ENCODE measurements at places on chromosomes 7 and 10. TPM values are rescaled to one million over a fixed set of nuclear protein-coding genes. Genes with fewer than 3 reads are reported as not detected.

DNA sequence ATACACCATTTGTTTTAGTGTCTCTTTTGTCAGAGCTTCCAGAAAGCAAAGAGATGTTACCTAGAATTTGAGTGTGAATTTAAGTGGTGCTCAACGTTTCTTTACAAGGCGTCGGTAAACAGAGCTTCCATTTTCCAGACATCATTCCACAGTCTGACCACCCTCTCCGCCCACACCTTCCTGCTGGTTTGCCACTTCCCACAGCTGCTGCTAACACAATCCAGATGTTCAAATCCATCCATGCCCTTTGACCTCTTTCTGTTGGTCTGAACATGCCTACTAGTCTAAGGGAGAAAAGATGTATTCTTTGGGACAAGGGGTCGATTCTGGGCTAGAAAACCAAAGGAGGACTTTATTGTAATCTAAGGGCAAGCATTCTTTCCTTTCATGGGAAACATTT lies 86.1 kb downstream of the FAM107B start:
- DNase-seq = peak; percentile 68

DNA sequence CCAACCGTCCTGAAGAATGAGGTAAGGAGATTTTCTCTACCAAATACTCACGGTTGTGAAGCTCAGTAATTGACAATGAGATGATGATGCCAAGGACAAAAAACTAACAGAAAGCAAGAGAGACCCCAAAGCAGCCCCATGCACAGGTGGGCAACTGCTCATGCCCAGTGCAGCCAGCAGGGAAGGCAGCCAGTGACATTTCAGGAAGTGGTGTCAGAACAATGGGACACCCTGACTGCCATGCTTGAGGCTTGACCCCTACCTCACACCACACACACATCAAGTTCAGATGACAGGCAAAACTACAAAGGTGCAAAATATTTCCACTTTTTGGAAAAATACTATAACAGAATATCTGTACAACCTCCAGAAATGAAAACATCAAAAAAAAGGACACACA lies 66.9 kb downstream of the CFAP46 start:
- no peak for DNase-seq

DNA sequence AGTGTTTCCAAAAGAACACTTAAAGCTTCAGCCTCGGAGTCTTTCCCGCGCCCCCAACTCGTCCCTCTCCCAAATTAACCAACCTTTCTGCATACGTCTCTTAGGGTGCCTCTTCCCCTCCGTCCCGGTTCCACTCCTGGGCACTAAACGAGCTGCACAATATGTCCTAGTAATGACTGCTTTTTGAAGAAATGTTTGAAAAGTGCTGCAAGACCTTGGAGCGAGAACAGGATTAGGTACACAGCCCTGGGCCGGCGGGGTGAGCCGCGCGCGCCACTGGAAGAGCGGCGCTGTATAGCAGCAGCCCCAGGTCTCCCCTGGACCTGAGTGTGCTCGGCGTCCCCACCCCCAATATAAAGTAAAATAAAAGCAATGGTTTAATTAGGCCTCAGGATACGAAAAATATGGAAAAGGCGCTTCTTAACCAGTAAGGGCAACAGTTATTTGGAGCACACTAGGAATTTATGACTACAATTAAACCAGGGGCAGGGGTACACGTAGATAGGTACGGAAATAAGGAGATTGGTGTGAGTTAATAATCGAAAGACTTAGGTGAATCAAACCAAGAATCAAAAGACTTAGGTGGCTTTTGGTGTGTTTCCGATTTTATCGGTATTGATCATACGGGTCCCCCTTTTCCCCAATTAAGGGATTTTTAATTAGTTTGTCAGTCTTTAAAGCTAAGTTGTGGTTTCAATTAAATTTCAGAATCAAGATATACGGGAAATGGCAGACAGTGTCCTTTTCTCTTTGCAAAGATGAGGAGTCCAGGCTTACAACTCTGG lies 1.9 kb downstream of the TET1 start:
- DNase-seq = peak; percentile 54

- peak; percentile 97 for DNase-seq
Measured at GRCh38 chr10:101000915-101001658, 1.5 kb downstream of the LZTS2 start.

GRCh38 chr10:18137111-18137510 lies 3.1 kb upstream of the CACNB2 start:
- DNase-seq = no peak

DNA sequence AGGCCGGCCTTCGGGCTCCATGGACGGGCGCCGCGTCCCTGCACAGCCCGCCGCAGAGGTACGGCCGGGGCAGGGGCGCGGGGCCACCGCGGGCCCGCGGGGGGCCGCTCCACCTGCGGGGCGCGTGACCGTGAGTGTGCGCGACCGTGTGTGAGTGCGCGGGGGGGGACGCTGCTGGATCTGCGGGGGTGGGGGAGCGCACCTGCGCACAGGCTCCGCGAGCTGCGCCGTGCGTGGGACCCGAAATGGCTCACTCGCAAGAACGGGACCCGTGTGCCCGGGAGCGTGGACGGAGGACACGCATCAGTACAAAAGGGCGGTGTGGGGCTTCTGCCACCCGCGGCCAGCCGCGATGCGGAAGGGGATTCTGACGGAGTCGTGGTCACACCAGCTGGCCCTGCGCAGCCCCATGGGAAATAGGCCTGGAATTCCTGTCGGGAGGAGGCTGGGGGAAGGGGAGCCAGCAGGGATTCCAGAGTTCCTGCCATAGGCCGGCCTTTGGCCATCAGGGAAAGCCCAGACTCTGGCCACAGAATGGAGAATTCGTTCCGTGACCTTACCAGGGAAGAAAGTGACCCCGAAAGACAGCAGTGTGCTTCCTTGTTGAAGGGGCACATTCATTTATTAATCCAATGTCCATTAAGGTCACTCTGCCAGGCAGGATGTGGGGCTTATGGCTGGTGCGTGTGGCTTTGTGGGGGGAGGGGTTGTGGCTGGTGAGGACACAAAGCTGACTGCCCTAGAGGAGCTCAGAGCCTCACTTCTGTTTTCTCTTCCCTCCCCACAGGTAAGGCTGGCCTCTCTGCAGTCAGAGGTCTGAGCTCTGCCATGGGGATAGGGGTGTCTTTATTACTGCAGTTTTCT lies 494 bp downstream of the REPIN1 start:
- peak; percentile 64 for DNase-seq

DNA sequence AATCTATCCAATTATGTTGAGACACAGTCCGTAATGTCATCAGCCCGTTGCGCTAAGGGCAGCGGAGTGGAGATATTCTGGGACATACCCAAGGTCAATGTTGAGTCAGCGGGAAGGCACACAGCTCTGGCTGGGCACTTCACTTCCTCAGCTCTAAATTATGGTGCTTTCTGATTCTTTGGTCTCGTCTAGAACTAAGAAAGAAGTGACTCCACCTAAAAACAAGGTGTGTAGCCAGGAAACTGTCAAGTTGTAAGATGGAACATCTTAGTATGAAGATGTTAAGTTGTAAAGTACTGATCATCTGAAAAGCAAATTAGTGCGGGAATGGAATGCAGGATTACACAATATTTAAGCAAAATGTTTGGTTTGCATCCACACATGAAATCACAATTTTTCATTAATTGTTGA lies 43.1 kb downstream of the BAIAP2L1 start:
- DNase-seq = peak; percentile 88

GRCh38 chr7:156480671-156481070 lies 159.9 kb upstream of the RNF32 start:
- no peak for DNase-seq

DNA sequence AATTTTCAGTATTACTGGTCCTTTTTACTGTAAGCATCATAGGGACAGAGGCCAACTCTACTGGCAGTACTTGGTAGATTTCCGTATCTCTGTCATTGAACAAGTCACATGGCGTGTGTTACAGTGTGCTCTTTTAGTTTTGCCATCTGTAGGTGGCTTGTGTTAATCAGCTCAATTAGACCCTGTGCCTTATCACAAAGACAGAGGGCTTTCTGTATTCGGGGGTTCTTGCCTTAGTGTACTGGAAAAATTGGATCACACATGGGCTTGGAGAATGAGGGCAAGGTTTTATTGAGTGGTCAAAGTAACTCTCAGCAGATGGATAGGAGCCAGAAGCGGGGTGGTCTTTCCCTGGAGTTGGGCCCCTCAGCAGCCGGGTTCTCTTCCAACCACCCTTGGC lies 21.3 kb upstream of the LRGUK start:
- no peak for DNase-seq

GRCh38 chr10:132113206-132113605 lies 47.5 kb downstream of the JAKMIP3 start:
- no peak for DNase-seq

DNA sequence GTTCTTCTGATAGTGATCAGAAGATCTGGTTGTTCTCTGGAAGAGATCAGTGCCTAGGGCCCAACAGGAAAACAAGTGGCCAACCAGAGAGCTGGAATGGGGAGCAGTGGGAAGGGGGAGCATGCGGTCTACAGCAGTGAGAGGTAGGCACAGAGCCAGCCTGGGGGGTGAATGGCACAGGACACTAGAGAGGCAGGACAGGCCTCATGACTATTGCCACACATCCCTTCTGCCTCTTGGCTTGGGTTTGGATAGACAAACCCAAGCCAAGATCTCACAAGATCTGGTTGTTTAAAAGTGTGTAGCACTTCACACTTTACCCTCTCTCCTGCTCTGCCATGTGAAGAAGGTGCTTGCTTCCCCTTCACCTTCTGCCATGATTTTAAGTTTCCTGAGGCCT lies 224.4 kb downstream of the ARHGAP12 start:
- DNase-seq = no peak

DNA sequence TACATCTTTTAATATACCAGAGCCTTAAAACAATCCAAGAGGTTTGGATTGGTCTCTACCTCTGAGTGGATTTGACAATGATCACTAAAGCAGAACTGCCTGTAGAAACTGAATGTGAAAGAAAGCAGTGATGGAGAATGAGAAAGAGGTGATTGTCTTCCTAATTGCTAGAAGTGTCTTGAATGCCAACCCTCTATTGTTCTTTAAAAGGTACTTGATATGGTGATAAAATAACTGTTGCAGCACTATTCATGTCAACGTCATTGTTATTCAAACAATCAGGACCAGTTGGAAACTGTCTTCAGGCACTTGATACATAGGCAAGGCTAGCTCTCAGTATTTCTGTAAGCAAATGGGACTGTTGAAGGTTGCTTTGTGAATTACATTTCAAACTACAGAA lies 47.9 kb upstream of the ITPRID1 start:
- no peak for DNase-seq

GRCh38 chr7:92997152-92997551 lies 120.6 kb downstream of the SAMD9 start:
- no peak for DNase-seq

DNA sequence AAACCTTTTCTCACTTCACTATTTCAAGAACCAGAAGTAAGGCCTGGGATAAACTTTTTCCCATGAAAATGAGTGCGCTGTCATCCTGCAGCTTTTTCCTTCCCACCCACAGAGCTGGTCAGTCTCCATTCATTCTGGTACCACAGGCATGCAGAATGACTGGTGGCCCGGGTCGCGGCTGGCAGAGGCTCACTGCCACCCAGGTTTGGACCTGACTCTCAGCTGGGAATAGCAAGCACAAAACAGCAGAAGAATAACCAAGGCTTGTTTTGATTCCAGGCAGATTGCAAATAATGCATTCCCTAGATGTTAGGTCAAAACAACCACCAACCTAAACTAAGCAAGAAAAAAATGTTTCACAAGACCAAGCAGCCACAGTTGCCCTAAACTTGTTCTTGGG lies 190.5 kb upstream of the NRP1 start:
- DNase-seq = peak; percentile 76

GRCh38 chr10:27746397-27747095 lies 927 bp upstream of the MKX start:
- DNase-seq = peak; percentile 40

- peak; percentile 91 for DNase-seq
Measured at GRCh38 chr10:21519941-21520436, 5.5 kb downstream of the SKIDA1 start.

GRCh38 chr7:23207021-23207420 lies 25.2 kb downstream of the NUP42 start:
- DNase-seq = no peak

DNA sequence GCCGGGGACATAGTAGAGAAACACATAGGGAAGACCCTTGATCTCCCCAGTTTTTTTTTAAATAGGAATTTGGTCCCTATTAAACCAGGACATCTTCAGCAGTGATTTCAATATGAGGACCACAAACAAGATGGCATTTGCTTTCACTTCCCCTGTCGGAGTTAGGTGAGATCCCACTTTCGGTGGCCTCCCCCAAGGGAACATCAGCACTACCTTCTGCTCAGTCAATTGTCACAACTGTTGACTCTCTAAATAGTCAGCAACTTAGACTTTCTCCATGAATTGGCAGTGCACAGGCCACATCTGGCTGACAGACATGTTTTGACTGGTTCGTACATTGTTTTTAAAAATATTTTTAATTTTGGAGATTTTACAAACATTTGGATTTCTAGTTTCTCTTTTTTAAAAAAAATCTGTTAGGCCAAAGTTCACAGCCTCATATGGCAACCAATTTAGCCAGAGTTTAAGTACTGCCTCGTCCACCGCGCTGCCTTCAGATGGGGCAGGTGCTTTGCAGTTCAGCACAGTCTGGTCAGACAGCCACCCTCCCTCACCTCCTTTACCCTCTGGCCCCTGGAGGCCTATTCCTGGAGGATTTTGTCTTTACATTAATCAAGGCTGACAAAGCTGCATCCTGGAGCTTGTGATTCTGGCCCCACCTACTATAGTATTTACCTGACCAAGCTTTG lies 139.2 kb upstream of the PRR15 start:
- no peak for DNase-seq

DNA sequence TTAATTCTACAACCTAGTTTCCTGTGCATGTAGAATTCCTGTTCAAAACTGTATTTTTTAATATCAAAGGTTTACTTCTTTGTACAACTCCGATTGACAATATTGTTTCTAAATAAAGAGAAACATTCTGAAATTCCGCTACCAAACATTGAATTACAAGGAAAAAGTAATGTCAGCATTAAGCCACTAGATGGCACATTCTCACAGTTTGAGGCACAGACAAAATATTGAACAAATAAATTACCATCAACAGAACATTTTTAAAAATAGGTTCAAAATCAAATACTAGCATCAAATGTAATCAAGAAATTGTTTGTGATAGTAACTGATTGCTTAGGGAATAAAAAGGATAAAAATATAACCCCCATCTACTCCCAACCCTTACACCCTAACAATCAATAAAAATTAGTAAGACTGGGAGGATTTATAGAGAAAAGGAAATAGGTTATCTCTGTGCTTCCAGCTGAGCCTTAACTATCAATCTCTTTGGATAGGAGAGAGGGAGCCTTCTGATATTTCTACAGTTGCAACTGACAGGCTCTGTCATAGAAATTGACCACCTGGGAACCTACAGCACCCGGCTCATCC lies 86.6 kb upstream of the C7orf33 start:
- peak; percentile 56 for DNase-seq

GRCh38 chr10:19815731-19816410 lies 361 bp upstream of the PLXDC2 start:
- DNase-seq = peak; percentile 37

Gene CHAT
- not detected for polyA plus RNA-seq

Gene GPC2
- not detected for polyA plus RNA-seq

Gene CALHM3
- not detected for polyA plus RNA-seq

Gene ATP5F1C
- 304 TPM for polyA plus RNA-seq

Gene GJD4
- not detected for polyA plus RNA-seq

Gene ATG9B
- polyA plus RNA-seq = 0.81 TPM

Gene ASAH2
- 3.4 TPM for polyA plus RNA-seq

Gene FBXO24
- polyA plus RNA-seq = 0.38 TPM

Gene SFTPA2
- not detected for polyA plus RNA-seq

Gene CDHR1
- not detected for polyA plus RNA-seq

Gene RGR
- not detected for polyA plus RNA-seq

Gene BMPR1A
- polyA plus RNA-seq = 16.5 TPM

Gene SEC31B
- polyA plus RNA-seq = 2.2 TPM

Data from GM23248 (cell line).